ENCODE measurements at places on chromosomes 7 and 10.

DNA sequence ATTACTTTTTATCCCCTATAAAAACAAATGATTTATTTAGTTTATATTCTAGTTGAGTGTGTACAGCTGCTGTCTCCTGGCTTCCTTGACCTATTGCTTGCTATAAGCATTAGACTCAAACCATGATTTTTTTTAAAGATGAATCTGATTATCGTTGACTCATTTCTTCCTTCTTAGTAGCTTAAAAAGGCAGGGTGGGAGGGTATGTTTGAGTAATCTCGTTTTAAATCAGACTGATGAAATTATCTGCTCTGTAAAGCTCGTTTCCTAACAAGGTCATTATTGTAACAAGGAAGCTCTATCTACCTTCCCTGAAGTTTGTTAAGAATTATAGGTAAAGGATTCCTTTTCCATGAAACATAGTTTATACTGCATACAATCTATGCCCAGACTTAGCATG, 276.3 kb upstream of the KCND2 start:
- DNase-seq, result no peak

DNA sequence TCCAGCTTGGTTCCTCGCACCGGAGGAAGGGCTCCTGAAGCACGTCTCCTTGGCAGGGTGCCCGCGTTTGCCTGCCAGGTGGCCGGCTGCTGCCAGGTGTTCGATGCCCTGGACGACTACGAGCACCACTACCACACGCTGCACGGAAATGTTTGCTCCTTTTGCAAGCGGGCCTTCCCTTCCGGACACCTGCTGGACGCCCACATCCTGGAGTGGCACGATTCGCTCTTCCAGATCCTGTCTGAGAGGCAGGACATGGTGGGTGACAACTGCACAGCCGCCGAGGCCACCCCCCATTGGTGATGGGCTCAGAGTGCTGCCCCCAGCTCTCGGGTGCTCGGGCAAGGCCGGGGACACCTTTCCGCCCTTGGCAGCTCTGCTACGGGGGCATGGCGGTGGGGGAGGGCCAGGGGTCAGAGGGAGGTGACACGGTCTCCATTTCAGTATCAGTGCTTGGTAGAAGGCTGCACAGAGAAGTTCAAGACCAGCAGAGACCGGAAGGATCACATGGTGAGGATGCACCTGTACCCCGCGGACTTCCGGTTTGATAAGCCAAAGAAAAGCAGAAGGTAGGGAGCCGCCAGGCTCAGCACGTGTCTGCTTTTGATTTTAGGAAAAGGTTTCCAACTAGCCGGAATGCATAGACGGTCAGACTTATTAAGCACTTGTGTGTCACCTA, 1.1 kb downstream of the ZNF511 start:
- no peak for DNase-seq

DNA sequence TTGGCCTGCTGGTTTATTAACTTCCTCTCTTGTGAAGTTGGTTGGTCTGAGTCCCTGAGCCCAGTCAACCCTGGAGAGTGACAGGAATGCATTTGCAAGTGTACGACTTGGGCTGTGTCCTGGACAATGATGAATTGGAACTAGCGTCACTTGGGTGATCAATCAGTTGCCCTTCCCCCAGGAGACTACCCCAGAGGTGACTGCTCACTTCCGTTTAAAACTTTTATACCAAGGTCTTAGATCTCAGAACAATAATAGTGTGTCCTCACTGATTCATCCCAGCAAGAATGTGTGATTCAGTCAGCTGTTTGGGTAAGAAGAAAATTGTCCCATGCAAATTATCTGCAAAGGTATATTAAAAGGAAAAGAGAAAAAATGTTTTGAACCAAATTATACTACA, 102.9 kb upstream of the ARMC3 start:
- DNase-seq, result no peak

- DNase-seq, result no peak
Measured at GRCh38 chr7:48083114-48083830, 5.8 kb upstream of the UPP1 start.

- DNase-seq, result no peak
Measured at GRCh38 chr7:30510124-30511075, 5.8 kb upstream of the GGCT start.

DNA sequence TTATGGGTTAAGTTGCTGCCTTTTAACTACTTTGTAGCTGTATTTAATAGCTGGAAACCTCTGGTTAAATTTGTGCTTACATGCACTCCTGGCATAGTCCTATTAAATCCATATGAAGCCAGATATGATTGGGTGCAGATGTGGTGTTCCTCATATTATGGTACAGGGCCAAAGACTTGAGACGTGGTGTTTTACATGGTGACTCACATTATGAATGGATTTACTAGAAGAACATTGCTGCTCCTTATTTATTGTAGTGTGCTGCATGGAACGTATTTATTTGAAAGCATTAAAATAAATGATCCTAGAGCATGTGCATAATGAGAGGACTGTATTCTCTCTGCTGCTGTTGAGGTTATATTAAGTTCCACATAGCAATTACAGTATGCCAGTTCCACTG, 224.1 kb downstream of the SLC25A13 start:
- DNase-seq, result no peak

GRCh38 chr7:1227814-1228544, 4.7 kb upstream of the UNCX start:
- no peak for DNase-seq

DNA sequence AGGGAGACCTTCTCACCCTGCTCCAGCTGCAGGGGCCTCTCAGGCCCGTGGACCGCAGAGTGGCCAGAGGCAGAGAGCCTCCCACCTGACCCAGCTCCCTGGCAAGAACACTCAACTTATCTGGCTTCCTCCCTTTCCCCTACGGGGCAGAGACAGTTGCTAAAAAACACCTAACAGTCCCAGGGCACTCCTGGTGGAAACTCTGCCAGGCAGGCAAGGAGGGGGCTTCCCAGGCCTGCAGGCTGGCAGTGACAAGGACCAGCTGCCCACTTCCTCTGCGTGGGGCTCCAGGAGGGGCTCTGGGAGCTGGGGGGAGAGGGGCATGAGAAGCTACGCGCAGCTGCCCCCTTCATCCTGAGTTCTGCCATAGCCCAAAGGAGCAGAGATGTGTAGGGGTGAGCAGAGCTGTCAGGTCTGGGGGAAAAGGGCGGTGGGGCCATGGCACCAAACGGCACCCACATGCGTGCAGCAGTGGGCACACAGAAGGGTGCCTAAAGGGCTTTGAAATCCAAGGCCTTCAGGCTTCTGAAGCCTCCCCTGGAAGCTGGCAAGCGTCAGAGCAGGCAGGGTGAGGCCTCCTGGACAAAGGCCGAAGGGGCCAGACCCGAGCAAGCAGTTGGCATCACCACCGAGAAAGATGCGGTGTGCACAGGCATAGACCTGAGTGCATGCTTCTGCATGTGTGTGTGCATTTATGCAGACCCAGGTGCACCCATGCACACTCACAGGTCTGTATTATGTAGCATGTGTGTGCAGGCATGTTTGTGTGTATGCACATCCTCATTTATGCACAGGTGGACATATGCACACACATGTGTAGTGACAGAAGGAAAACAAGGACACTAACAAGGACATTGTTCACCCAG, 14.4 kb downstream of the SPOCK2 start:
- DNase-seq, result no peak

GRCh38 chr7:141354251-141354650, 197.0 kb upstream of the AGK start:
- no peak for DNase-seq

GRCh38 chr7:16241017-16241416, 180.3 kb downstream of the CRPPA start:
- no peak for DNase-seq

GRCh38 chr7:100785878-100786277, 41.4 kb downstream of the EPHB4 start:
- no peak for DNase-seq

- no peak for DNase-seq
Measured at GRCh38 chr7:16471933-16472332, 6.4 kb upstream of the SOSTDC1 start.

DNA sequence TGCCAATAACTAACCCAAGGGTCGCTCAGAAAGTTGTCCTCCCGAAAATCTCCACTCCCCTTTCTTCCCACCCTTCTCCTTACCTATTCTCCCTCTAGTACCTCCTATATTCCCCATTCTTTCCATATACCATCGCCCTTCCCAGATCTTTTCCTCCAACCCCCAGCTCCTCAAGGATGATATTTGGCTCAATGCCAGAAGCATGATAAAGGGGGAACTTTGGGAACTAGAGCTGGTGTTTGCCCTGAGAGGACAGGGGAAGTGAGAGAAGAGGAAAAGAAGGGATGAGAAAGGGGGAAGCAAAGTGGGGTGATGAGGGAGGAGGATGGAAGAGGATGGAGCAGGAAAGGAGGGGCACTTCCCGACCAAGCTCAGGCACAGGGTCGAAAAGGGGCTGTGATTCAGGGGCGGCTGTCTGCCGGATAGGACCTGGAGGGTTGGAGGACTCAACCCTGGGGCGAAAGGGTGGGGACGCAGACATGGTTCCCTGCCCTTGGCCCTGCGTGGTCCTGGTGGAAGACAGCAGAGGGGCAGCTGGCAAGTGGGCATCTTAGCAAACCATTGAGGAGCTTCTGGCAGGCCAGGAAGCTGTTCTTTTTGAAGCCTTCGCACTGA, 1.8 kb downstream of the OIT3 start:
- DNase-seq, result no peak

GRCh38 chr10:7523656-7524055, 112.8 kb upstream of the SFMBT2 start:
- no peak for DNase-seq

- no peak for DNase-seq
Measured at GRCh38 chr7:155861480-155861868, 49.2 kb upstream of the SHH start.

DNA sequence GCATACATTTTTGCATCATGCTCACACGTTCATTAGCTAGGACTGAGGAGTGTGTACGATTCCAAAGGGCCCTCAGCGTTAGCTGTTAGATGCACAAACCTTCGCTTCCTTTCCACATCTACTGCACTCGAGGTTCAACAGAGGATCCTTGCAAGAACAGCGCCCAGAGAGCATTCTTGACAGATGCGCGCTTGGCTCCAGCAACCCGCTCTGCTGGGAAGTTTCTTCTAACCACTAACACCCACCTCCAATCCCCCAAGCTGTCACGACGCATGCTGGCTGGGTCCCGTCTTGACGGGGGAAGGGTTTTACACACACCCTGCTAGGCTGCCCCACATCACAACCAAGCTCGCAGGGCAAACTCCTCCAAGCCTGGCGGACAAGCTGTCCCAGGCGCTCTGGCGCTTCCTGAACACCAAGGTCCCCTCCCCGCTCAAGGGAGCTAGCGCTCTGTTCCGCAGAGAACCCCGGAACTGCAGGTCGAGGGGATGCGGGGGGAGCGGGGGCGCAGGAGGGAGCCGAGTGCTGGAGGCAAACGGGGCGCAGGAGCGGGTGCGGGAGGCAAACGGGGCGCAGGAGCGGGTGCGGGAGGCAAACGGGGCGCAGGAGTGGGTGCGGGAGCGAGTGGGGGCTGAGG, 653 bp upstream of the ADRB1 start:
- no peak for DNase-seq

DNA sequence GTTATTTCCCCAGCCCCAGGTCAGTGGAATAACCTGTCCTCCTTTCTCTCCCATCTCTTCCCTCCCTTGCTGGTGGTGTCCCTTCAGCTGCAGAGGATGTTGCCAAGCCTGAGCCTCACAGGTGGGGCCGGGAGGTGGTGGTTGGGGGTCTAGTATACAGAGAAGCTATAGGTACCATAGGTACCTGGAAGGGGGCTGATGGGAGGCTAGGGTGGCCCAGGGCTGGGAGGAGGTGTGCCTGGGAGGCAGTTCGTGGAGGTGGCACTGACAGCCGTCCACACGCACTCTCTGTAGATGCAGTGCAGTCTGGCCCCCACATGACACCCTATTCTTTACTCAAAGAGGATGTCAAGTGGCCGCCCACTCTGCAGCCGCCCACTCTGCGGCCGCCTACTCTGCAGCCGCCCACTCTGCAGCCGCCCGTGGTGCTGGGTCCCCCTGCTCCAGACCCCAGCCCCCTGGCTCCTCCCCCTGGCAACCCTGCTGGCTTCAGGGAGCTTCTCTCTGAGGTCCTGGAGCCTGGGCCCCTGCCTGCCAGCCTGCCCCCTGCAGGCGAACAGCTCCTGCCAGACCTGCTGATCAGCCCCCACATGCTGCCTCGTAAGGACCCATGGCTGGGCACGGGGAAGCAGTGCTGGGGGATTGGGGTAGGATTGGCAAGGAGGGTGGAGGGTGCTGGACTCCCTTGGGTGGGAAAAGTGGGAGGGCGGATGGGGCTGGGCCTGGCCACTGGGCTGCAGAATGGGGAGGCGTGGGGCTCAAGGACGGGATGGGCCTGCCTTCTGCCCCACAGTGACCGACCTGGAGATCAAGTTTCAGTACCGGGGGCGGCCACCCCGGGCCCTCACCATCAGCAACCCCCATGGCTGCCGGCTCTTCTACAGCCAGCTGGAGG, 9.5 kb downstream of the IRF5 start:
- DNase-seq, result no peak

DNA sequence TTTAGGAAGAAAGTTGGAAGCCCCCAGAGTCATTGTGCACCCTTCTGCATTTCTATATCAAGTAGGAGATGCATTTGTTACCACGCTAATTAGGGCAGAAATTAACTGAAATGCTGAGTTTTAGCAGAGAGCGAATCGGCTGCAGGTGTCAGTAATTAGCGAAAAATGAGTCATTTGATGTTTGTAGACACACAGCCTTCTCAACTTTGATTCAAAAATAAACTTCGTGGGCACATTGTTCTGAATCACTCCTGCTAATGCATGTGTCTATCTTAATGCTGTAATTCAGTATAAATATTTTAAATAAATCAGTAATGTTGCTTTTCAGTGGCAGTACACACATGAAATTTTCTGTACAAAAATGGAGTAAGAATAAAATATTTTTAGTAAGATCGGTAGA, 109.5 kb upstream of the CARD11 start:
- DNase-seq, result no peak

DNA sequence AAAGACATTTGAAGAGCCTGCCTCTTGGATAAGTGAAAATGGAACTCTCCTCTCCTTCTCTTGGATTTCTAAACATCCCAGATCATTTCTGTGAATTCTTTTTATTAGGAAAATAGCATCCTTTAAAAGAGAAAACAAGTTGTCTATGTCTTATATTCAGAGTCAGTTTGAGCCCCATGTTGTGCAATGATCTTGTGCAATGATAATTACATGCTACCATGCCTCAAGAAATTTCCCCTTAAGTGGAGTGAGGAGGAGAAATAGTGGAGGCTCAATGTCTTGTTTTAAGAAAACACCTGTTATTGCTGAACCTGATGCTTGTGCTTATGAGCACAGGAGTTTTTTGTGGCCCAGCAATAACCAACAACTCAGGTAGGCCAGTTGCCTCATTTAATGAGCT, 103.6 kb downstream of the NPSR1 start:
- no peak for DNase-seq

GRCh38 chr7:22358820-22359697, 2.1 kb upstream of the RAPGEF5 start:
- no peak for DNase-seq

GRCh38 chr10:69456880-69457693, 5.8 kb downstream of the TSPAN15 start:
- no peak for DNase-seq

DNA sequence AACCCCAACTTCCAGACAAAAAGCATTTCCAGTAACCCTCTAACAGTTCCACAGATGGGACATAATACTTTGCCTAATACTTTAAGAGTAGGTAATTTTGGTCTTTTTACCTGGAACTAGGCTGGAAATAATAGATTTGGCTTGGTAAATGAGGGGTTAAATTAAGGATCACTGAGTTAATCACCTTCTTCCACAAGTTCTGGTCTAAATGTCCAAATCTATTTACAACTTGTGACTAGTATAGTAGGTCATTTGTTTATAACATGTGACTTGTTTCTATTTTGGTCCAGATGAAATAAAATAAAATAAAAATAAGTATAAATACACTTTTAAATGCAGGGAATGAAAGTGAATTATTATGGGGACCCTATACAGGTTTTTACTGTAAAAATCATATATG, 80.1 kb downstream of the PRKCQ start:
- no peak for DNase-seq

GRCh38 chr10:1155791-1156615, 99.8 kb downstream of the WDR37 start:
- no peak for DNase-seq

All from stimulated activated CD4-positive, alpha-beta T cell treated with anti-CD3 and anti-CD28 coated beads, TNF-alpha, amount 100 ng/mL, for 4 hours (primary cell).